ENCODE measurements at places on chromosomes 3 and 15.

- DNase-seq = no peak
These were observed 1.1 kb downstream of the PLXND1 start for GRCh38 chr3:129605203-129605921.

GRCh38 chr15:48946074-48946839, 17.5 kb downstream of the SHC4 start:
- no peak for DNase-seq

- DNase-seq = no peak
These were observed 59.0 kb upstream of the PPARG start for GRCh38 chr3:12229896-12230295.

- no peak for DNase-seq
These were observed 147.4 kb downstream of the DUT start for GRCh38 chr15:48478581-48478980.

- no peak for DNase-seq
These were observed 5.7 kb downstream of the TMEM207 start for GRCh38 chr3:190444006-190444405.

DNA sequence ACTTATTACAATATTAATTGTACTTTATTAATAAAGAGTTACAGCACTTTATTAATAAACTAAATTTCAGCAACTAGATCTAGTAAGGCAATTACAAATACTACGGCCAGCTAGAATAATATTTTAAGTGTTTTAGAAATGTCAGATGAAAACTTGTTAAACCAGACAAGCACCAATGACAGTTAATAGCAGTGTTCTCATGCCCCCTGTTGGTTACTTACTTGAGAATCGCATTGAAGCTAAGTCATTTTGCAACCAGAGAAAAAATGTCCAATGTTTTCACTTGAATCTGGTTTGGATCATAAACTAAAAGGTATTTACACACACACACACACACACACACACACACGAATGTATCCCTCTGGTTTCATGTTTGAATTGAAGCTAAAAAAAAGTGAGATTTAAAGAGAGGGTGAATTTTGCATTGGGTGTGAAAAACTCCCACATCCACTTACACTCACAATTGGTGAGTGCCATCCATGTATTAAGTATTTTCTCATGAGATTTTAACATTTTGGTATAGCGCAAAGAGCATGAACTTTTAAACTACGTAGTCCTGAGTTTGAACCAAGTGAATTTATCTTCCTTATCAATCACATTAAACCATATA, 347.7 kb downstream of the ZBBX start:
- DNase-seq = no peak

DNA sequence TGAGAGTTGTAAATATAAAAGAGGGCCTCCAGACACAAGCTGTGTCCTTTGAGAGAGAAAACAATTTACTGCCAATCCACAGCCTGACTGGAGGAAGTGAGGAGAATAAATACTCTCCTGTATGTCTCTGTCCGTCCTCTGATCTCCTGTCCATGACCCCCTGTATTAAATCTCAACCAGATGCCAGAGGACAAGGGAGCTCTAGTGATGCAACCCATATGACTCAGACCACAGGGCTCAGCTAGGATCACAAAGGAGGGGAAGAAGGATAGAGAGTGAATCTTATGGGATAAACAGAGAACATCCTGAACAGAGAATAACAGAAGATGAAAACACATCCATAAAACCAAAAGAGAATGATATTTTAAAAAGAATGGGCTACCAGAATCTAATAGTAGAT, 482.6 kb downstream of the PLOD2 start:
- no peak for DNase-seq

- DNase-seq = no peak
These were observed 730 bp downstream of the FETUB start for GRCh38 chr3:186640929-186641328.

GRCh38 chr3:16865335-16865734, 19.4 kb upstream of the PLCL2 start:
- no peak for DNase-seq

GRCh38 chr3:138187296-138188012, at the start of gene ARMC8:
Gene ARMC8 (plus strand): TSS chr3:138187301. CDS start chr3:138187555, 254 bp downstream.
- no peak for DNase-seq

DNA sequence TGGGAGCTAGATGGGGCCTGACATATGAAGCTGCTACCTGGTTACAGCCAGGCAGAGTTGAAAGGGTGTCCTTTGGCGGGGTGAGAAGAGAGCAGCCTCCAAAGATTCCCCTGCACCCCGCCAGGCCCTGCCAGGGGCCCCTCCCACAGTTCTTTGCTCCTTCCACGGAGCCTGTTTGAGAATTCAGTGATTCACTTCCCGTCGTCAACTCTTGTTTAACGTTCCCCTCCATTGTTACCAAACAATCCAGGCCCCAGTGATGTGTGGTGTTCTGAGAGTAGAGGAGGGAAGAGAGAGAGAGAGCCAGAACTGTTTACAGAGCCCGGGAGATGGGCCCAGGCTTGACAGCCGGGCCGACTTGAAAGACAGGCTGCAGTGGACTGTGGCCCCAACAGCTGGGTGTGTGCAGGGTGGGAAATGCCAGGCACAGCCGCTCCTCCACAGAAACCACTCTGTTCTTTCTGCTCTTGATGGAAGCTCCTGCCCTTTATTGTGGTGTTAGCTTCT, 81.5 kb downstream of the SMAD3 start:
- no peak for DNase-seq

DNA sequence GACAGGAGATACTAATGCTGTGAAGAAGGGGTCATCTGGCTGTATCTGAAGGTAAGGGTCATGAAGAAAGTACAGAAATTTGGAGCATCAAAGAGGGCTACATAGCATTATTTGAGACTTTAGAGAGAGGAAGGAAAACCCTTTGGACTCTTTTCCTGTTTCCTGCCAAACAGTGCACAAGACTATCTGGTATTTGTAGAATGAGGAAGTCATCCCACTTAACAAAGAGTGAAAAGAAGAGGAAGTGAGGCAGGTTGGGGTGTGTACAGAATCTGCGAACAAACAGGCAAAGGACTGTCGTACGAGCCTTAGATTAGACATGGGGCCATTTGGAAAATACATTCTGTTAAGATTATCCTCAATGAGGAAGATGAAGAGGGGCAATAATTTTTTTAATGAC, 546.8 kb upstream of the EPHA6 start:
- no peak for DNase-seq

GRCh38 chr15:77862651-77863104, 214.8 kb downstream of the TBC1D2B start:
- DNase-seq = no peak

DNA sequence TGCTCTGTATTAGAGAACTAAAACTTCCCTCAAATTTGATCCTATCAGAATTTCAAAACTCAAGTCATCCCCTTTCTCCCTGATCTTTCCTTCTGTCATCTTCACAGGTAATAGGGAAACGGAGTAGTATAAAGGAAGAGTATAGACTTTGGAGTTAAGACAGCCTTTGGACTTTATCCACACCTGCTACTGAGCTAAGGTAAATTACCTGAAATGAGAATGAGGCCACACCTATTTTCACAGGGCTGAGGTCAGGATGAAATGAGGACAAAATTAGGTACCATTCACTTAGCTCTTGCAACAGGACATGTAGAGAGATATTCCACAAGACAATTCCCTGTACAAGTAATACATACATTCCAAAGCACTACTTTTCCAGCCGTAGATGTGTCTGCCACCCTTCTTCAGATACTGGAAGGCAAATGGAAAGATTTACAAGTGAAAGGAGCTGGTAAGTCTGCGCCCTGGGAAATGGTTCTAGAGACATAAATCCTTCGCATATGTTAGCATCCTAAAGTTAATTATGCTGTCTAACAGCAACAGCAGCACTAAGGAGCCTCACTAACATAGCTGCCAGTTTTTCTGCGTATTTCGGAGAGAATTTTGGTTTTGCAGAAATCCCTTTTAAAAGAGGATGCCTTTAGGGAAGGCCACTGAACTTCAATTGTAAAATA, 461.8 kb downstream of the SHQ1 start:
- DNase-seq = no peak

DNA sequence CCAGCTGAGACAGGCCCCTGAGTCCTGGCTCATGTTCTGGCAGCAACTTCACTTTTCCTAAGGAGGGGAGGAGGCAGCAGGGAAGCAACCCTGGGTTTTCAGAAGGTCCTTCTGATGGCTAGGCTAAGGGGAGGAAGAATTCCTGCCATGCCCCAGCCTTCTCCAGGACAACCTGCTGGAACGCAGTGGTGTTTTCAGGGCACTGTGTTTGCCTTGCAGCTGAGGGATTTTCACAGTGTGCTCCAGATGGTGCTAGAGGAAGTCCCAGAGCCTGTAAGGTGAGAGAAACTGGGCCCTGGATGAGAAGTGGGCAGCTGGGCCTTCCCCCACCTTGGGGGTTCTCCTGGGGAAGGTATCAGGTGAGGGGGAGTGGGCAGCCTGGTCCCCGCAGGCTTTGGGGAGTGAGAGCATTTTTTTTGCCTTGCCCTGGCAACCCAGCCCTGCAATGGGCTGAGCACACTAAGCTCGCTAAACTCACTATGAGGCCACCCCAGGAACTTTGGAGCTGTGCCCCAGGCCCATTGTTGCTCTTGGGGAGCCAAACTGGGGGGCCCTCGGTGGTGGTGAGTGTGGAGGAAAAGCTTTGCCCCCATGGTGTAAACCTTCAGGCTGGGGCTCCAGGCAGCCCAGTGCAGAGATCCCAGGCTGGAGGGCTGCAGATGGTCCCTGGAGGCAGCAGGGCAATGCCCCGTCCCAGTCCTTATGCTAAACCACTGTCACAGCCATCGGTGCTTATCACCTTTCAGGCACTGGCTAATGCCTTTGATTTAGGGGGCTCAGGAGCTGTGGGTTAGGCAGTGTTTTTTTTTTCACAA, 41.1 kb downstream of the ACAA1 start:
- DNase-seq = no peak

- no peak for DNase-seq
These were observed 50.1 kb downstream of the LYSMD4 start for GRCh38 chr15:99683000-99683670.

DNA sequence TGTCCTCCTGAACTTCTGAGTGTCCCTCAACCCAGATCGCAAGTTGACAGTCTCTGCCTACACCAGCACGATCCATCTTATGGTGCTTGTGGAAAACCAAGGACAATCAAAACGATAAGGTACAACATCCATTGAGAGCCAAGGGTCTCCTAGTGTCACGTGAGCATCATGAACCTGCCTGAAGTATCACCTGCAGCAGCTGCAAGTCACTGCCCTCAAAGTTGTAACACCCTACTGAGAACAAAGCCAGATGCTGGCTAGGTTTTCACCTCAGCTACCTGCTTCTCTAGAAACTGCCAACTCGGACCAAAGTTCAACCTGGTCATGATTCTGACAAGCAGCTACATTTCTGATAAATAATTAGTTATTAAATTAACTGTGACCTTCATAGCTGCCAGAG, 17.5 kb downstream of the C2CD4B start:
- DNase-seq = no peak

Measured in activated CD8-positive, alpha-beta memory T cell treated with anti-CD3 and anti-CD28 coated beads for 48 hours (primary cell).